ENCODE measurements at places on chromosomes 2 and 18.

DNA sequence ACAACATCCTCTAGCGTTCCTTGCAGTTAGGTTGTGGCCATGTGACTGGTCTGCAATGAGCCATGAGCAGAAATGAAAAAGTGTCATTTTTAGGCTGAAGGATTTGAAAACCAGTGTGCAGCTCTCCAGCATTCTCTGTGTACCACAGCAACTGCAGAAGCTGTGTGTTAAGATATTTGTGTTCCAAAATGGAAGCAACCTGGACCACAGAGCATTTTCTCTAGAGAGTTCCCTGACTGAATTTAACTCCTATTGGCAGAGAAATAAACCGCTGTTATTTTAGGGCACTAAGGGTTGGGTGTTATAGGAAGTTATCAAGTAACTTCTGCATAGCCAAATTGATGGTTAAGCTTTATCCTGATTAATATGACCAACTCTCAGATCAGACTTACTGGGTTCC lies 257.2 kb upstream of the THUMPD2 start:
- no peak for DNase-seq

DNA sequence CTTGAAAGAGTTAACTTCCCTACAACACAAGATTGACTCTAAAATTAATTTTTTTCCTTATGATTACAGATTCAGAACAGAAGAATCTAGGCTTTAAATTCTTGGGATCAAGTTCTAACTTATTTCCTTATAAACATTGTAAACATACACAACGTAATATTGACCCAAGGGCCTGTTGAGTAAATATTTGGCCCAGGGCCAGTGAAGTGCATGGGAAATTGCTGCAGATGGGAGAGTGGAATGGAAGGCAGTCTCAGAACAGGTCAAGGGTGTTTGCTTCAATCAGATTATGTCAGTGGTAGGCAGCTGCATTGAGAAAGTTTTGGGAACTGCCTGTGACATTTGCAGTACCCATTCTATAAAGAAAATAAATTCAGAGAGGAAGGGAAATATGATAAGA lies 137.6 kb downstream of the MYO1B start:
- peak; percentile 38 for DNase-seq

- no peak for DNase-seq
Measured at GRCh38 chr2:119657466-119658145, 21.4 kb upstream of the TMEM177 start.

DNA sequence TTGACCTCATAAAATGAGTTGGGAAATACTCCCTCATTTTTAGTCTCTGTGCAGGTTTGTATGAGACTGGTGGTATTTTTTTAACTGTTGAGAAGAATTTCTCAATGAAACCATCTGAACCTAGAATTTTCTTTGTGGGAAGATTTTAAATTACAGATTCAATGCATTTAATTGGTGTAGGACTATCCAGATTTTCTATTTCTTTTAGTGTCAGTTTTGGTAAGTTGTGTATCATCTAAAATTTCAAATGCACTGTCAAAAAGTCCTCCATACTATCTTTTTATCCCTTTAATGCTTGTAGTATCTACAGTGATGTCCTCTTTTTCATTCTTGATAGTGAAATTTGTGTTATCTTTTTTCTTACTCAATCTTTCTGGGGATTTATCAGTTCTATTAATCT lies 1.8 kb upstream of the BOK start:
- no peak for DNase-seq

DNA sequence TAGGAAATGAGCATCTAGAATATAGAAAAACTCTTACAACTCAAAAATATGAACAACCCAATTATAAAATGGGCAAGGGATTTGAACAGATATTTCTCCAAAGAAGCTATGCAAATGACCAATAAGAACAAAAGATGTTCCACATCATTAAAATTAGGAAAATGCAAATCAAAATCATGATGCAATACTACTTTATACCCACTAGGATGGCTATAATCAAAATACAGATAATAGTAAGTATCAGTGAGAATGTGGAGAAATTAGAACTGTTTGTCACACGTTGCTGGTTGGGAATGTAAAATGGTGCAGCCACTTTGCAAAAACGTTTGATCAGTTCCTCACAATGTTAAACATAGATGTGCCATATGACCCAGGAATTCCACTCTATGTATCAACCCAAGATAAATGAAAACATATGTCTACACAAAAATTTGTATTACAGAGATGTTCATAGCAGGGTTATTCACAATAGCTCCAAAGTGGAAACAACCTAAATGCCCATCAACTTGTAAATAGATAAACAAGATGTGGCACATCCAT lies 558.4 kb downstream of the SLC4A3 start:
- DNase-seq = peak; percentile 35

DNA sequence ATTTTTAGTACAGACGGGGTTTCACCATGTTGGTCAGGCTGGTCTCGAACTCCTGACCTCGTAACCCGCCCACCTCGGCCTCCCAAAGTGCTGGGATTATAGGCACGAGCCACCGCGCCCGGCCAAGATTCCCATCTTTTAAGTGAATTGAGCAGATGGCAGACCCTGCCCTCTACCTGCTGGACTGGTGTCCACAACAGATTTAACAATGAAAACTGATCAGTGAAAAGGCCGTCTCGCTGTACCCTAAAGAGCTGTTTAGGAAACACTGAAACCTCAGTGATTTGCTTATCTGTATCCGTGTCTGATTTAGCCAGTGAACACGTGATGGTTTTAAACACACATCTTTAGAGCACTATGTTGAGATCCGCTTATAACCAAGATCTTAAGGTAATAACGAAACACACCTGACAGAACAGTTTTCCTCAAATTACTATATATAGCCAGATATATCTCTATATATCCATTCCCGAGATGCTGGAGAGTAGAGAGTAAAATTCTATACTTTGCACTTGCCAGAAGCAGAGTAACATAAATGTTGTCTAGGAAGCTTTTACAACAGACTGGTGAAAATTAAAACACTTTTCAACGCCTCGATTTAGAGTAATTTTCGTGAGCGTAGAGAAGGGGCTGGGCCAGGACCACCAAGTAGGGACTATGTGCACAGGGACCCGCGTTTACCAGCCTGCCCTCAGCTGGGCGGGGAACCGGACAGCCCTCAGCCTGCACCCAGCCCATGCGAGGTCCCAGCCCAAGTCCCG lies 594 bp downstream of the FAM161A start:
- DNase-seq = no peak

DNA sequence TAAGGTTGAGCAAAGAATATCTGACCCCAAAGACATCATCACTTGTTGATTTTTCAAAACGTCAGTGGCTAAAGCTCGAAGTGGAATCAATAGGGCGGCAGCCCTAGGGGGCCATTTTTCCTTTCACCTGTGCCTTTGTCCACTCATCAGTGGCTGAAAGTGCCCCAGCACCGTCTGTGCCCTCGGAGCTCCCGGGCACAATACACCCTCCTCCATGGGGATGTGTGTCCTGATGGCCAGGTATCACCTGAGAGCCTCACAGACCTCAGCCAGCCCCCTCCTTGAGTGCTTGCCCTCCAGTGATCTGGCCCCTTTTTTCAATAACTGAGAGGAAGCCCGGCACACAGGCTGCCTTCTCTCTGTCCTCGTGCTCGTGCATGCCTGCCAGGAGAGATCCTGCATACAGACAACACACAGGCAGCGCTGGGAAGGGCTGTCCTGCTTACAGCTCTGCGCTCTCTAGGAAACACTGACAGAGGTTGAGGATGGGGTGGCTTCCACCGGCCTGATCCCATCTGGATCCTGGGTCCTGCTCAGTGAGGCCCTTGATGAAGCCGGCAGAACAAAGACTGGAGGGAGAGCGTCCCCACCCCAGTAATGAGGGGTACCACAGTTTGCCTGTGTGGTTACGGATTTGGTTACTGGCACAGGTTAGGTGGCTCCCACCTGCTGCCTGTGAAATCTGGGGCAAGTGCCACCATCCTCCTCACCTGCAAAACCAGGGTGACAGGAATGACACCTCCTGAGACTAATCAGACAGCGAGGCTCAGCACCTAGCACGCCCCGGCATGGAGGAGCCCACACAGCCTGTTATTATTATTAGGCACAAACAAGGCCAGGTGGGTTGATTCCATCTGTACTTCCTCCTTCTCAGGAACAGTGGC lies 197.5 kb upstream of the RAB6C start:
- DNase-seq = no peak

DNA sequence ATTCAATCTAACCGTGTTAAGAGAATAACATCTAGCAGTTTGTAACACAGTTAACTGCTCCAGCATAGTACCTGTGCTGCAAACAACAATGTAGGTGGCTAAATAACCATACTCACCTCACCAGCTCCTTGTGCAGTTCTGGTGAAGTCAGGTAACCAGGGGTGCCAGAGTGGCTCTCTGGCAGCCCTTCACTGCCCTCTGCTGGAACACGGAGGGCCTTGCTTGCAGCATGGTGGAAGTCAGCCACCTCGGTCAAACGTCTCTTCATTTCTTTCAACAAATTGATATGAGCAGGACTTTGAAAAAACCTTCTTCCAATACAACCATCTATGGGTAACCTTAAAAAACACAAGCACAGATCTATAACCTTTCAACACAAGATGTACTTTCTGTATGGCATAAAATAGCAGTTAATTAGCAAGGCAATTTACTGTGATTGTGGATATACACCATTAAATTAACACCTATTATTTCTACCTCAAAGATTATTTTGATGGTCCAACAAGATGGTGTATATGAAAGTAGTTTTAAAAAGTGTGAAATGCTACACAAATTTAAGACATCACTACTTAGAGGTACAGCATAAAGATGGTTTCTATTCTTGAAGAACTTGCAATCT lies 56.6 kb downstream of the EPG5 start:
- DNase-seq = peak; percentile 34

- no peak for DNase-seq
Measured at GRCh38 chr18:12036201-12036751, 55.0 kb downstream of the IMPA2 start.

- DNase-seq = no peak
Measured at GRCh38 chr2:168246072-168246482, 1.3 kb downstream of the STK39 start.

DNA sequence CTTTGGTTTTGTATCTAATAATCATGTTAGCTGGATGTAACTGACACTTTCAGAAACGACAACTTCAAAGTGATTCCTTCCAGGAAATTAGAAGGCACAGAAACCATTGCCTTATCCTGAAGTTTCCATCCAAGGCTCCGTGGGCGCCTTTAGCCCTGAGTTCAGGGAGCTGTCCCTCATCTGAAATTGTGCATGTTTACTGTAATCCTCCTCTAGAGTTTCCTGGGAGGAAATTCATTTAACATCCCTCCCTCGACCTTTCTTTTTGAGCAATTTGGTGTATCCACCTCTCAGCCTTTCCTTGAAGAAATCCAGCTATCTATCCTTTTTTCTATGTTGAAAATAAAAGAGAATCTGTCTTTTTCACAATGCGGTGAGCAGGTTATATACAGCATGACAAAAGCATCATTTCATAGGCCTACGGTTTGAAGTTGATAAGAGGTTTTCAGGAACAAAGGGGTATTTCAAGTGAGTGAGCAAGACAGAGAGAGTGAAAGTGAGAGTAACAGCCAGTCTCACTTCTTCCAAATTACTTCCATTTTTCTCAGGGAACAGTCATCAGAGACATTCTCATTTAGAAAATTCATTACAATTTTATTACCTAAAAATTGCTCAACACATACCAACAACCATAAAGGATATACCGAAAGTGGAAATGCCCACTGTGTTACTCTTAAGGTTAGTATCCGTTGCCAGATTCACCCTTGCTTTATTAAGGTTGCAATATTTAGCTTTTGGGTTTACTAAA lies 167.3 kb downstream of the MREG start:
- no peak for DNase-seq

DNA sequence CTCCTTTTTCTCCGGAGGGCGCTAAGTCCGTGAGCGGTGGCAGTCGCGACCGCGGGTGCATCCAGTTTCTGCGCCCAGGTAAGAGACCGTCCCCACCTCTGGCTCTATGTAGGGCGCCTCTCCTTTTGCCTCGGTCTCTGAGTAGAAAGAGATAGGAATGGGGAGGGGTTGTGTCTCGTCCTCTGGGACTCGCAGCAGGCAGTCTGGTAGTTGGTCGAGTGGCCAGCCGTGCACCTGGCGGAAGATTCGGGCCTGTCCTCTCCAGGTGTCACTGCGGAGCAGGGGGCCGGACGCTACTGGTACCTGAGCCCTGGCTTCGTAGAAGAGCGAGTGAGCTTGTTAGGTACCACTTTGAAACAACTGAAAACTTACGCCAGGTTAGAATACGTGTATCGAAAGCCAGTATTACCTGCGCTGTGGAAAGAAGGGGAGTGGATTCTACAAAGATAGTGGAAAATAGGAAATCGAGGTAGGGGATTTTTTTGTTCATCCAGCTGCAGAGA lies 403 bp downstream of the MAP2 start:
- no peak for DNase-seq

DNA sequence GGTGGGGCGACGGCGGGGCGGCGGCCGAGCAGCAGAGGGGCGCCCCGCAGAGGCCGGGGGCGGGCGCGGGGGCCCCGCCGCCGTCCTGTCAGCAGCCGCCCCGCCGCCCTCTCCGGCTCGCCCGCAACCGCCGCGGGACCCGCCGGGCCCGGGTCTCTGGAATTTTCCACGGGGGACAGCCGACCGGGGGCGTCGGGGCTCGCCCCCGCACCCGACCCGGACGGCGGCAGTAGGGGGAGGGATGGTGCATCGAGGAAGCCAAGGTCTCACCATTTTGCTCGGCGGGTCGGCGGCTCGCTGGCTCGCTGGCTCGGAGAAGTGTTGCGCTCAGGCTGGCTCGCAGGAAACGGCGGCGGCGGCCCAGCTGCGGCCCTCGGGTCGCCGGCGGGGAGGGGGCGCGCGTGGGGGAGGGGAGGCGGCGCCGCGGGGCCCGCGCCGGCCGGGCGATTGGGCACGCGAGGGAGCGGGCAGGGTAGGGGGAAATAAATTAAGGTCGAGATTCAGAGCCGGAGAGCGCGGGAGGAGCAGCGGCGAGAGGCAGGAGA lies 405 bp downstream of the PPP3R1 start:
- no peak for DNase-seq

GRCh38 chr2:97967216-97967592 lies 28.5 kb downstream of the TMEM131 start:
- no peak for DNase-seq

DNA sequence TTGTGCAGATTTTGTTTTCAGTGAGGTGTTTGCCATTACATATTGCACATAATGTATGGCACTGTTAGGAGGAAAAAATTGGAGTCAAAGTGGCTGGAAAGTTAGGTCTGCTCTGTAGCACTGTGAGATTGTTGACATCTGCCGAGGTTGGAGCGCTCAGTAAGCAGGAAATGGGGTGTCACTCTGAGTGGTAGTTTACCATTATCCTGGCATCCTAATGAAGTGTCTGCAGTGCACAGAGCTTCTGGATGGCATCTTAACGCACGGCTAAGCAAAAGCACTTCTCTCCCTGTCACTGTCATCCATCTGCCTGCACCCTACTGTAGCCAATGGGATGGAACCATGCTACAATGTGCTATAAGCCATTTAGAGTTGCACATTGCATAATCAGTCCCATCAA lies 561.9 kb downstream of the ARHGAP15 start:
- DNase-seq = no peak

Data from AG10803 (cell line).